M059J (cell line): ENCODE measurements at places on chromosomes 7 and 10. TPM values are rescaled to one million over a fixed set of nuclear protein-coding genes. Genes with fewer than 3 reads are reported as not detected.

DNA sequence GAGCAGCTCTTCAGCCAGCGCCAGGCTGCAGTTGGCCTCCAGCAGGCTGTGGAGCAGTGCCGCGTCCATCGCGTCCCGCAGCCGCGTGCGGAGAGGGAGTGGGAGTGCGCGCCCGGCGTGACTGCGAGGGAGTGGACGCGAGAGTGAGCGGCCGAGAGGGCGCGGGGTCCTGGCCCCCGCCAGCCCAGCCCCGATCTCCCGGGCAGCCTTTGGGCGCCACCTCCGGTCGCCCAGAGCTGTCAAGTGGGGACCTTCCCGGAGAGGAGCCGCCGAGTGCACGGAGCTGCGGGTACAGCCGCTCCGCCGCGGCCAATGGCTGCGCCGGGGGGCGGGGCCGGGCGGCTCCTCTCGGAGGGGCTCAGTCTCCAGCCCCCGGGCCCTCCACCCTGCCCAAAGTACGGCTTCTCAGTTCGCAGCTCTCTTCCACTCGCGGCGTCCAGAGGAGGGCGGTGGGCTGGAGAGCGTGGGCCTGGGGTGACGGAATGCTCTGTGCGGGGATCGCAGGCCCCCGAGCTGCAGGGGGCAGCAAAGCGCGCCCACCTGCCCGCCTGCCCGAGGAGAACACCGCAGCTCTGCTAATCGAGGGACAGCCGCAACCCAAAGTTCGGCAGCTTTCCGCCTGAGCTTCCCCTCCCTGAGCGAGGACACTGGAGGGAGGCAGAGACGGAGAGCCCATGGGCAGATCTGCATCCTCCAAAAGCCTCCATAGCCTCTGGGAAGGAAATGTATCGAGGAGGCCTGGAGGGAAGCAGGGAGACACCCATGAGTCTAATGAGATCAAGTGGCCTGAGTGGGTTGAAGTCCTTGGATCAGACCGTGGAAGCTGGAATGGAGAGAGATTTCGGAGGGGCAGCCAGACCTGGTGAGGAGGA, at the start of gene CRHR2:
TSS of gene CRHR2 (minus strand) at position 245 of the 872 bp plus-strand sequence. CDS start at position 69, 176 bp downstream.
- DNase-seq, result no peak

The PNLIPRP1 gene
- total RNA-seq, result not detected in 2 replicates

The SLC25A40 gene
- 39.9 and 46.9 TPM in 2 replicates for total RNA-seq

The STEAP4 gene
- total RNA-seq, result 0.02 TPM in 1 of 2 replicates, not detected in the other

The ADAM22 gene
- 0.74 and 1.4 TPM in 2 replicates for total RNA-seq

GRCh38 chr7:1748076-1748838, 78.2 kb downstream of the ELFN1 start:
- DNase-seq, result no peak

- no peak for DNase-seq
Observed at GRCh38 chr10:71218651-71219050, 6.3 kb downstream of the UNC5B start.

GRCh38 chr10:4018054-4018511, 233.1 kb upstream of the KLF6 start:
- DNase-seq, result no peak

GRCh38 chr10:14529351-14529750, 198.6 kb upstream of the FRMD4A start:
- no peak for DNase-seq

DNA sequence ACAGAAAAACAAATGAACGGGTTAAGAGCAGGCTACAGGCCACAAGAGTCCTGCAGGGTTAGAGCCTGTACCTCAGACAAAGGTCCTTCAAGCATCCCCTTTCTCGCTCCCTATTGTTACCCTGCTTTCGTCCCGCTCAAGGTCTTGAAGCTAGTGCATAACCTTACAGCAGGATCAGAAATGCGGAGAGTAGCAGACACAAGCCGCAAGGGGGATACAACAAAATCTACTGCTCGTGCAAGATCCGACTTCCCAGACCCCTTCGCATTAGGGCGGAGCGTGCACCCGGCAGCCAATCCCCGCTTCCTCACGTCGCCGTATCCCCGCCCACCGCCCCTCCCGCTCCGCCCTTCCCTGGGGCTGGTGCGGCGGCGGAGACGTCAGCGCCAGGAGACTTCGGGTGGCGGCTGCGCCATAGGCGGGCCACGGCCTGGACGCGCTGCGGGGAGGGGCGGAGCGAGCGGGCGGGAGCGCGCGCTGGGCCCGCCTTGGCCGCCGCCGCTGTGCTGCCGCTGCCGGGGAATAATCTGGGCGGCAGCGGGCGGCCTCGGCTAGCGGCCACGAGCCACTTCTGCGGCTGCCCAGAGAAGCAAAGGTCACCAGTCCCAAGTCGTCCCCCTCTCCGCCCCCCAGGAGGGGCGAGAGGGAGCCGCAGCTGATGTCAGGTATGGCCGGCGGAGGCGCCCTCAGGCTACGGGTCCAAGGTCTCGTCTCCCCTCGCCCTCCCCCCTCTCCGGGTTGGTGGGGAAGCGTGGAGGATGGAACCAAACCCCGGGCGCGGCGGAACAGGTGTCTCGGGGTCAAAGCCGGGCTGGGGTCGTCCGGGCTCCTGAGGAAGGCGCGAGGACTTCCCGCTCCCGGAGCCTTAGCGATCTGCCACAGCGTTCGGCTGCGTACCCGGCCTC, at the start of gene C1GALT1:
TSS of gene C1GALT1 (plus strand) at position 389 of the 905 bp plus-strand sequence. CDS start 51,776 bp downstream, outside the sequence.
- DNase-seq, result peak; percentile 97

The KAZALD1 gene
- 6.7 and 12.5 TPM in 2 replicates for total RNA-seq

The OPTN gene
- total RNA-seq, result 15.9 and 33.4 TPM in 2 replicates

DNA sequence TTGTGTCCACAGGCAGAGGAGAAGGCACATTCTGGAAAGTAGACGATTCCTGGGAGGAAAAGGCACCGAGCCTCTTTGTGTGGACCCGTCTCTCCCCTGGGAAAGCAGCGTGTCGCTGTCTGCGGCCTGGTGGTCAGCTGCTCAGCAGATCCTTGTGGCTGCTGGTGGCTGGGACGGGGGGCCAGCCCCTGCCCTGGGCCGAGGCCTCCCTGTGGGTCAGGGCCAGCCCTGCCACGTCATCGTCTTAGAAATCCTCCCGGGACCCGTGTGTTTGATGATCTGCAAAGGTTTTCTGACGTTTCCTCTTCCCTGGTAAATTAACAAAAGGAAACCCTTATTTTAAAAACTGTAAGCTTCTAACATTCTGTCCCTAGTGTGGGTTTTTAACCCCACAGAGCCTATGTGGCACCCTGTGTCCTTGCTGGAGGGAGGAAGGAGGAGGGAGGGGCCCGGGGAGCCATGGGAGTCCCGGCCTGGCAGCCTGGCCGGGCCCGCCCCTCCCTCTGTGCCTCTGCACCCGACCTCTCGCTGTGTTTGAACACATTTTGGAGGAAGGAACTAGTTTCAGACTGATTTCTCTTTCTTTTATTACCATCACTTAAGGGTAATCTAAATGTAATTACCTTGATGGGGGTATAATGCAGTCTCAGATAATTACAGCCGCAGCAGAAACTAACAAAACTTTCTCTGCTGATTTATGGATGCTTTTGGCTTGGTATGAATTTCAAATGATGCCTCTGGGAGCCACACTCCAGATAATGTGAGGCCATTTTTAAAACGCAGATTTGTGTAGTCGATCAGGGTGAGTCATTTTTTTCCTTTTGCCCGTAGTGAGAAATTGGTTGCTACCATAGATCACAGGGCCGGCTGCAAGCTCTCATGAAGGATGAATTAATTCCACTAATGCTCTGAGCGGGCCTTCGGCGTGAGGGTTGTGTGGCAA, 85.5 kb downstream of the NKX6-2 start:
- DNase-seq, result no peak

The ZNF239 gene
- 1.3 and 5.2 TPM in 2 replicates for total RNA-seq

The PTPN20 gene
- total RNA-seq, result not detected in 2 replicates

The NKX2-3 gene
- 0.12 TPM in 1 of 2 replicates, not detected in the other for total RNA-seq

- peak; percentile 84 for DNase-seq
Observed at GRCh38 chr10:88702848-88703597, 3.0 kb upstream of the LIPK start.

GRCh38 chr10:106506526-106507283, 657.8 kb downstream of the SORCS1 start:
- DNase-seq, result peak; percentile 26

GRCh38 chr10:3482200-3482993, 302.6 kb downstream of the KLF6 start:
- peak; percentile 93 for DNase-seq

The CHAT gene
- not detected in 2 replicates for total RNA-seq

- peak; percentile 33 for DNase-seq
Observed at GRCh38 chr7:79452495-79453265, 787 bp downstream of the MAGI2 start.

The PTN gene
- 76.2 and 114 TPM in 2 replicates for total RNA-seq

GRCh38 chr7:140631021-140631420, 9.6 kb downstream of the DENND2A start:
- DNase-seq, result no peak

The FANK1 gene
- 4.5 and 11.2 TPM in 2 replicates for total RNA-seq

DNA sequence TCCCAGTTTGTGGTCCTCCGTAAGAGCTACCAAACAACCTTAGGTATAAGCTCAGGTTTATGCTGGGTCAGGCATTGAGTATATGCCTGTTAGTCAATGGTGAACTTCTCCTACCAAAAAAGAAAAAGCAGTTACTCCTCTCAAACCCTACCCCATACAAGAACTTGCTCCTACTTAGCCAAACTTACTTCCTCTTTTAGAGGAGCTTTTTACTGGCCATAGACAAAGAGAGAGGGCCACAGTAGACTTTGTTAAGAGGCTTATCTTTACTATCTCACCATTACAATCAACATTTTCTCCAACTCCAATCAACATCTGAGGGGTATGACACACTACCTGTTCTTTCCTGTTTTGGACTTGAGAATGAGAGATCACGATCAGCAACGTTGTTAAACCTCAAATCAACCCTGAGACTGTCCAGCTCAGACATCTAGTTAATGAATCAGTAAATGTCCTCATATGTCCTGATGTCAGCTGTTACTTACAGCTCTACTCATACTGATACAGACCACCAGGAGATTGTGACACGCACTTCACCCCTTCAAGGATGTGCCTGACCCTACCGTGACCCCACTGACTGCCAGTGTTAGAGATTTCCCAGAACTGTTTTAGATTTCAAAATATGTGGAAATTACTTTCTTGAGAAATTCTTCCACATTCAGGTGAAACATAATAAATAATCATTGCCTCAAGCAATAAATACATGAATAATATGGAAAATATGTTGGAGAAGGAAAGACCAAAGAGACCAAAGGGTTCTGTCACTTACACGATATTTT, 18.4 kb upstream of the CCDC71L start:
- DNase-seq, result peak; percentile 98

DNA sequence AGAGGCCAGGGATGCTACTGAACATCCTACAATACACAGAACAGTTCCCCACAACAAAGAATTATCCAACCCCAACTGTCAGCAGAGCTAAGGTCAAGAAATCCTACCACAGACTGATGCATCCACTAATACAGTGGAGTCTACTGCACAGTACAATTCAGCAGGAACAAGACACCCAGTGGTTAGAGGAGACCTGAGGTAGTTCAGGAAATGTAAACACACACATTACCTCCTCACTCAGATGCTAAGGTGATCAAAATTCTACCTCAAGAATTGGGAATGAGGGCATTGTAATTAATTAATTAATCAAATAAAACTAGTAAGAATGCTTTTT, 91.4 kb downstream of the ZFAND4 start:
- DNase-seq, result no peak

- no peak for DNase-seq
Observed at GRCh38 chr7:52842202-52842900, 193.1 kb upstream of the POM121L12 start.
